Neural crest cell (in vitro differentiated cells): ENCODE measurements at places on chromosomes 1 and 21.
A peak's percentile ranks its signal among the peaks of the same experiment; 100 is the strongest.

GRCh38 chr21:36193200-36193599 lies 36.6 kb downstream of the DOP1B start:
- no peak for DNase-seq

DNA sequence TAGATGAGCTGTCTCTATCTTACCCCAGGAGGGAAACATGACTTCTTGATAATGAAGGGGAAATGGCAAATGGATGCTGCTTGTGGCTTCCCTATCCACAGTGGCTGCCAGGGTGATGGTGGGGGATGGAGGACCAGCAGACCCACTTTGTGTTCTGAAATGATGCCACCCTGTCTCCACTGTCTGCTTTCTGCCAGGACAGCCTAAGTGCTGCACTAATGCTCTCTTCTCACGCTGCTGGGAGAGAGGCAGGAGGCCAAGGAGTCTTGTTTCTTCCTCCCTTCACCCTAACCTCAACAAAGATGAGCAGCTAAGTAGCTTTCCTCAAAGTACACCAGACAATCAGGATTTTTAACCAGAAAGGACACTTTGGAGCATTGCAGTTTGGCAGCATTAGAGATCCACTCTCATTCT lies 36.6 kb downstream of the XCL1 start:
- no peak for DNase-seq

GRCh38 chr1:53643881-53644390 lies 95.0 kb downstream of the GLIS1 start:
- DNase-seq: no peak

DNA sequence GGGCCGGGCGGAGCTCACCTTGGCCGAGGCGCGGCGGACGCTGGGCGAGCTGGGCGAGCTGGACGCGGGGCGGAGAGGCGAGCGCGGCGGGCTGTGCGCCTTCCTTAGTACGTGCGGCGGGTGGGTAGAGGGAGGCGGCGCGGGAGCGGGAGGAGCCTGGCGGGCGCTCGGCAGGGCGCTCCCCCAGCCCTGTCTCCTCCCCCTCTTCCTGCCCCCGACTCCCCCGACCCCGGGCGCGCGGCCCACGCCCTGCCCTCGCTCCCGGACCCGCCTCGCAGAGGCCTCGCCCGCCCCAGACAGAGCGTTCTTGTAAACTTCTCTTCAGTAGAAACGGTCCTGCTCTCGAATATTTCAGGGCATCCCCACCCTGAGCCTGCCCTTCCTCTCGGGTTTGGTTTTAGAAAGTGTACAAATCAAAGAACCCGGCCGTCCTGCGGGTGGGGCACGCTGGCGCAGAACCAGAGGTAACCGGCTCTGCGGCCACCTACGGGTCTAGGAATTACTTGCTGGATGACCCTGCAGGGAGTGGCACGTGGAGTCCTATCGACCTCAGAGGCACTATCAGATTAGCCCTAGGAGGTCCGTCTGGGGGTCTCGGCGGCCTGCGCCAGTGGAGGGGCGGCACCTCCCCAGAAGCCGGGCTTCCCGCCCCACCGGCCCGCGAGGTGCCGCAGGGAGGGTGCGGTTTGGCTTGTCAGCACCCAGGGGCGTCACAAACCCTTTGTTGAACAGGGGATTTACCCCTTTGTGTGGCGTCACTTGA lies at the start of gene S100A10:
S100A10 (minus strand) TSS at position 126 of the 763 bp plus-strand sequence. CDS start 7,629 bp downstream, outside the sequence.
- peak; percentile 40 for DNase-seq

GRCh38 chr1:187634940-187635339 lies 806.2 kb downstream of the PLA2G4A start:
- no peak for DNase-seq

- DNase-seq: peak; percentile 62
Measured at GRCh38 chr1:12617901-12618660, at the start of gene DHRS3. TSS of gene DHRS3 (minus strand) at chr1:12618210. CDS start at chr1:12617348, 862 bp downstream.

DNA sequence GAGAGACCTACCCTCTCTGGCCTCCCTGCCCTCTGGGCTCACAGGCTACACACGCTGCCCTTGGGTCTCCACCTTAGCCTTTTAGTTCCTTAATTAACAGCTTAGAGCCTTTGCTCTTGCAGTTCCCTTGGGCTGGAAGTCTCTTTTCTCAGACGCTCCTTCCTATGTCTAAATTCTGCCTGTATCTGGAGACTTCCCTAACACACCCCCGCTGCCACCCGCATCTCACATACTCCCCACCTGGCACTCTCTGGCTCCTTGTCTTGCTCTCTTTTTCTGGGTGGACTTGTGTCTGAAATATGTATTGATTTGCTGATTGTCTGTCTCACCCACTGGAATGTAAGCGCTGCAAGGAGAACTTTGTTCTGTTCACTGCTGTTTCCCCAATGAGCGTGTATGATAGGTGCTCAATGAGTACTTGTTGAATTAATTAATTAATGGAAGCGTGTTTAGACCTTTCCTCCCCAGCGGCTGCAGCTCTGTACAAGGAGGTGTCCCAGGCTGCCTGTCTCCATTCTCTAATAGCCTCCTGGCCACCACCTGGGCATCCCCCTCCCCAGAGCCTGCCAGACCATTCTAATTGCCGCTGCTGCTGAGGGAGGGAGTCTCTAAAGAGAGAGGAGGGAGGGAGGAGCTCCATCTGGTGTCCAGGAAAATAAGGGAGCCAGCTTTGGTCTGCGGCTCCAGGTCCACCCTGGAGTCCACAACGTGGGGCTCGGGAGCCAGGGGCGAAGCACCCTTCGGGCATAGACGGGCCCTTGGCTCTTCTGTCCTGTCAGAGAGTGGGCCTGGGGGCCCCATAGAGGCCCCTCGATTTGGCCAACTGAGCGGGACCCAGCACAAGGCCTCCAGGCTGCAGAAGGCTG lies 95.4 kb downstream of the RNF220 start:
- DNase-seq: peak; percentile 51

DNA sequence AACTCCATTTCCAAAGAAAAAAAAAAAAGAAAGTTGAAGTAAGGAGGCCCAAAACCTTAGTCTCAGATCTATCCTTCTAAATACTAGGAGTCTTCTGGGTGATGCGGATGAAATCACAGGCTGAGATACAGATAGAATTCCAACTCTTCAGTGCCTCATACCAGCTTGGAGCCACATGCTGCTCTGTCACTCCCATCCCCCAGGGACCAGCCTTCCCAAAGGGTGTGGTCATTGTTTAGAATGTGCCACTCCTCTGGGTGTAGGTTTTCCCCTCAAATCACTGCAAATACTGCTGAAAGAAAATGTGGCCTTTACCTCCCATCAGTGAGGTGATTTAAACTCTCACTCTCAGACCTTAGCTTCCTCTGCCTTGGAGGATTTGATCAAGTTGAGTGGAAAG lies 112.9 kb downstream of the CDC7 start:
- DNase-seq: no peak

- no peak for DNase-seq
Measured at GRCh38 chr1:203126151-203126865, 1.2 kb upstream of the ADORA1 start.

DNA sequence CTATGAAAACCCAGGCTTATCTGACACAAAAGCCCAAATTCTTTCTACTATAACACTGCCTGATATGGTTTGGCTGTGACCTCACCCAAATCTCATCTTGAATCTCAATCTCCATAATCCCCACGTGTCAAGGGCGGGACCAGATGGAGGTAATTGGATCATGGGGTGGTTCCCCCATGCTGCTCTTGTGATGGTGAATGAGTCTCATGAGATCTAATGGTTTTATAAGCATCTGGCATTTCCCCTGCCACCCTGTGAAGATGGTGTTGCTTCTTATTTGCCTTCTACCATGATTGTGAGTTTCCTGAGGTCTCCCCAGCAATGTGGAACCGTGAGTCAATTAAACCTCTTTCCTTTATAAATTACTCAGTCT lies 123.3 kb upstream of the USP24 start:
- no peak for DNase-seq

DNA sequence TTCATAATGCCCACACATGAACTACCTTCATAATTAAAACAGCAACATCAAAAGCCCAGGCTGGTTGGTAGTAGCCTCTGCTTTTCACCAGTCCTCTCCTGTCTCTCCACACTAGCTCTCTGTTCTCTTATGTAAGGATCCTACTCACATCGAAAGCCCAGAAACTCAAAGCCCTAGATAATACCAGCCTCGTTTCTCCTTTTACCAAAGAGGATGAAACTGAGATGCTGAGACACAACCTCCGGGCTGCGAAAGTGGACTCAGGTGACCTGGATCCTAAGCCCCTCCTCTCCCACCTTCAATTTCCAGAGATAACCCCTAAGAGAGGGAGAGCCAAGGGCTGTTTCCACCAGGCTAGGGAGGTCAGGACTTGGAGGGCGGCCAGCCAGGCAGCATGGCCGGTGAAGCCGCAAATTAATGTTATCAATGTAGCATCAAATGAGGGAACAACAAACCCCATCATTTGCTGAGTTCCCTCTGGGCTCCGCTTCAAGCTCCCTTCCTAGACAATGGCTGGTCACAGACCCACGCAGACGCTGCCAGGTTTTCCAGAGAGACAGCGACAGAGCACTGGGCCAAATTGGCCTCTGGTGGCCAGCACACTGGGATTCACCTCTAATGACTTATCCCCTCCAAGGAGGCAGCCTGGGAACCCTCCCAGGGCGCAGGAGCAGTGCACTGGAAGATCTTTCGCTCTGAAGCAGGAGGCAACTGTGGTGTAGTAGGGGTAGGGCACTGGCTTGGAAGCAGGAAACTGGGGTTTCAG lies 20.7 kb upstream of the STMN1 start:
- DNase-seq: no peak

DNA sequence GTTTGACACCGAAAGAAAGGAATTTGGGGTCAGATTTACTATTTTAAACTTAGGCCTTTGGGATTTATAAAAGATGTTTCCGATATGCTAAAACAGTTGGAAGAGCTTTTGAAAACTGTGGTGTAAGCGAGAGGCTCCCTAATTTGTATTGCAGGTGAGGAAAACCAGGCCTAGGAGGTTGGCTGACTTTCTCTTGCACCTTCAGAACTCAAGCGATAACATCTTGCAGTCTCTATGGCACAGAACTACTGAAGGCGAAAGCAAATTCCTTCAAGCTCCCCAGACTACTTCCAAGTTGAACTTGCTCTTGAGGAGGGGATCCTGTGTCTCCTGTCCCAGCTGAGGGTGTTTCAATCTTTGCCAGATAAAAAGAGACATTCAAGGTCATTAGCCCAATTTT lies 685.7 kb downstream of the ADGRL2 start:
- no peak for DNase-seq

DNA sequence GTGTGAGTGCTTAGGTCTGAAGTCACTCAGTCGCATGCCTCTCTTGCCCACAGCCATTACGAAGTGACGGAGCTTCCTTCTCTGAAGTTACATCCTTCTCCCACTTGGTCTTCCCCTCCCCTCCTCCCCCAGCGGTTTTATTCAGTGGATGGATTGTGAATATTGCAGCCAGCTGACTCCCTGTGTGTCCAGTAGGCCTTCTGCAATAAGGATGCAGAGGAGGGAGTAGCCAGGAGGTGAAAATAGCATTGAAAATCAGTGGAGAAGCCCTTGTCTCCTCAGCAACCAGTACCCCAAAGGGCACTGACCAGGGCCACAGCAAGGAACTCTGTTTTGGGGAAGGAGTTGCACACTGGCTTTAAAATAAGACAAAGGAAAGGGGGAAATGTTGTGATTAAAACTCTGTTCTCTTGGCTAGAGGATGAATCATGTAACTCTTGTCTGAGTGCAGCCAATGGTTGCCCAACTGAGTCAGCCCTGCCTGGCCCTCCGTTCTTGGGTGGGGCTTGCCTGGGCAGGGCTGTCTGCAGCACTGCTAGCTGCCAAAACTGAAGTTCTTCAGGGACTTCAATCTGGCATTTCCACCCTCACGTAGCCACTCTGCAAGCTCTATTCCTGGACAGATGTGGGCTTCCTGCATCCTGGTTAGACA lies 4.3 kb downstream of the S100A10 start:
- DNase-seq: no peak

GRCh38 chr1:155207806-155208540 lies at the start of gene THBS3:
TSS of gene THBS3 (minus strand) at chr1:155207897. CDS start at chr1:155207876, 21 bp downstream.
- DNase-seq: peak; percentile 55
